ENCODE measurements at places on chromosomes 2 and 18.

DNA sequence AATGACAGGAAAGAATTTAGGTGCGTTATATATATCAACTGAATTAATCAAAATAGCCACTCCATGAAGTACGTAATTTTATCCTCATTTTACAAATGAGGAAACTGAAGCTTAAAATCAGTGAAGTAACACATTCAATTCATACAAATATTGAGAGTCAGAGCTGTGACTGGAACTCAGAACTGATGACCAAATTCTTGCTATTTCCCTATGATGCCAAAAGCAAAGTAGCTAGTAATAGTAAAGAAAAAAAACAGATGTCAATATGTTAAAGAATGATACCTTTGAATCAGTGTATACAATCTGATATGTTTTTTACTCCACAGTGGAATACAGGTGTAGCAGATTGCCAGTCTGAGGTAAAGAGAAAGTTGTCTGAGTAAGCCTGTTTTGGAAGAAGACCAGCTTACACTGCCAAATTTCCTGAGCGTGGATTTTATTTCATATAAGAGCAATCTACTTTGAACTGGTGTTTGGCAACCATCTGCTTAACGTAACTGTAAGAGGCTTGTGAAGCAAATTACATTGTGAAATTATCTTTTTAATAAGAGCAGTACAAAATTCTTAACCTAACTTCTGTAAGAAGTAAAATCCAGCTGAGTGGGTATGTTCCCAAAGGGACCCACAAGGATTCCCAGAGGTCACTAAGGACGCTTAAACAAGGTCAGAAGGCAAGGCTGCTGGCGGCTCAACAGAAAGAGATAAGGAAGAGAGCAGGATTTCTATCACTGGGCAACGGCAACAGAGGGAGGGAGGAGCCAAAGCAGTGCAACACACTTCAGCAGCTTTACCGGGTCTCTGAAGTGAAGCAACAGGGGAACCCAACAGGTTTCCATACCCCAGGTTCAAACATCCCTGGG lies 85.6 kb downstream of the IKZF2 start:
- H3K36me3 ChIP-seq = no peaks in the 10 kb centered on the region
- H3K4me1 ChIP-seq = peaks cover 12% of the 10 kb centered on the region
- DNase-seq = no peak

DNA sequence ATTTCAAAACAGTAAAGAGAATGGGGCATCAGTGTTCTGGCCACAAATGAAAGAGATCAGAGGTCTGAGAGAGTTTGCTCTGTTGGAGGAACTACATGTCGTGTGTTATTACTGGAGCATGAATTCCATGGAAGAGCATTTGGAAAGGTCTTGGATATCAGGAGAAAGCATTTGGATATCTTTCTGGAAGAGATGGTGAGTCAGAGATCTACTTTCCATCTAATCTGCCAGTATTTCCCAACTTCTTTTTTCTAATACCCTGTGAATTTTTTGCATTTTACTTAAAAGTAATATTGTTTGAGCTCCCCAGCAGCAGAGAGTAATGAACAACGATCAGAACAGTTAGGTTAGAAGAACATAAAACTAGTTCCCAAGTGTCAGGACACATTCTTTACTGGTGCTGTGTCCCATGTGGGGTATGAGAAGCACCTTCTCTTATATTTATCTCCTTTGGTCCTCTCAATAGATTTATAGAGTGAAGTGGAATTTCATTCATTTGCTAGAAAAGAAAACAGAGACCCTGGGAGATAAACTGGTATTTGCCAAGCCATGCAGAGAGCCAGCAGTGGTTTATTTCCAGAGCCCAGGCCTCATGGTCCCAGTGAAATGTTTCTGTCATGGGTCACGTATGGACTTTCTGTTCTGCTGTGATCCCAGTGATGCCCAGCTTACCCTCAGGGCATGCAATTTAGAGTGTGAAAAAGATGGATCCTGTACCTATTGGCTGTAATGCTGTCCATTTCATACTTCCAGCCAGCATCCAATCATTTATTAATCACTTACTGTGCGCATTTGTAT lies 130.8 kb upstream of the NT5C1B start:
- no peaks in the 10 kb centered on the region for H3K36me3 ChIP-seq
- H3K4me3 ChIP-seq = no peak overlapping the region
- H3K27me3 ChIP-seq = no peaks in the 10 kb centered on the region

DNA sequence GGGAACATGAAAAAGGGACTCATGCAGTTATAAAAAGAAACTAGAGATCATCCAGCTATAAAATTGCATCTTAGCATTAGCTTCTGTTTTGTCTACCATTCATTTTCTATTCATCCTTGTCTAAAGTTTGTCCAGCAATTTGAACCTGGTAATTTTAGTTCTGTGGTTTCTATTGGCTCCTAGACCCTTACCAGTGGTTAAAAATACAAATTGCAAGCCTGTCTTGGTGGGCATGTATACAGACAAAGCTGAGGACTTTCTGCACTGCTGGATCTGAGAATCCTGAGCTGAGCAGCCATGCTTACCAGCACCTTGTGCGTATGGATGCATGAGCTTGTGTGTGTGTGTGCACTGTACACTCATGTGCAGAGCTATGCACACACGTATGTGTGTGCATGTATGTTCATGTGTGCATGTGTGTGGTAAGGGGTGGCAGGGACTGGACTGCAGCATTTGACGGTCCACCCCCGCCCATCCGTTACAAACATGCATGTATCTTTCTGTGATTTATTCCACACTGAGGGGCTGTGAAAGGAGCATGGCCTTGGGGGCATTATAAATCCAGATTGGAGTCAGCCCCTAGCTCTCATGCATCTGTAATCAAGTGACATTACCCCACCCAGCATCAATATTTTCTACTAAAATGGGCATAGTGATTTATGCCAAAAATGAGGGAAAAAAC lies 144.7 kb downstream of the FAM210A start:
- peaks cover 37% of the 10 kb centered on the region for H3K4me1 ChIP-seq
- no peaks in the 10 kb centered on the region for H3K36me3 ChIP-seq
- no peak for DNase-seq
- H3K27ac ChIP-seq = no peak overlapping the region
- H3K4me3 ChIP-seq = no peak overlapping the region
- H3K27me3 ChIP-seq = no peaks in the 10 kb centered on the region

DNA sequence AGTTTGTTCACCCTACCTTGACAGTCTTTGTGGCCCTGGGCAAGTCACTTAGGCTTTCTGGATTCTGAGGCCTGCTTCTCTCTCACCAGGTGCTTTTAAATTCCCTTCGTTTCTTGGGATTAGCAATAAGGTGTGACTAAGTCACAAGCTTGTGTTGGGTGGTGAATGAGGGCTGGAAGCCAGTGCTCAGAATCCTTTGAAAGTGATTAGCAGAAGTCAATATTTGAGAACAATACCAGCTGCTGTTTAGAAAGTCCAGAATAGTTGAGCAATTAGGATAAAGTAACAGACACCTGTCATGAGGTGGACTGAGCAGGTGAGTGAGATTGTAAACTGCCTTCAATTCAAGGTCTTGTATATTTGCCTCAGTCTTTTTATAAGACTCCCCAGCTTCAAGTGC lies 19.3 kb upstream of the MGAT5 start:
- no peak for DNase-seq
- no peaks in the 10 kb centered on the region for H3K36me3 ChIP-seq
- no peak overlapping the region for H3K4me3 ChIP-seq

DNA sequence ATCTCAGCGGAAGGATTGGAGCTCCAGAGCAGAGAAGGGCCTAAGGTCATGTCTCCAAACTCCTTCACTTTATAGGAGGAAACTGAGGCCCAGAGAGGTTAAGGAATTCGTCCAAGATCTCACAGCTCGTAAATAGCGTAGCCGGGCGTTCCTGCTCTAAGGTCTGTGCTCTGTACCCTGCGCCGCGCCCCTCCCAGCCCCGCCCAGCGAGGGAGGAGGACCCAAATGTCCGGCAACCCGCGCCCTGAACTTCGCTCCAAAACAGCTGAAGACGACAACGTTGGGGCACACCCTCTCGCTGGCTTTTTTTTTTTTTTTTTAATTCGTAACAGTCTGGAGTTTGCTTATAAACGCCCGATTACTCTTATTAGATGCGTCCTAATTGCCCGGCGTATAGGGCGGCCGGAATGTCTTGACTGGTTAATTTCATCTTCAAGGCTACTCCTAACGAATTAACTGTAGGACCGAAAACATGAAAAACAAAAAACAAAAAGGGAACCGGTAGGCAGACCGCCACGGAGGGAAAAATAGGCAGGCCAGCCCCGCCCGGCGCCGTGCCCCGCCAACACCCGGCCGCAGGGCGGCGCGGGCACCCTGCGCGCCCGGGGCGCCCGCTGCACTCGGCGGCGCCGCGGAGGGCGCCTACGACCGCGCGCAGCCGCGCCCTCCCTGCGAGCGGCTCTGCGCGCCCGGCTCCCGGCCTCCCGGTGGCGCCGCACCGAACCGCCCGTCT lies 928 bp upstream of the FOSL2 start:
- H3K27ac ChIP-seq = peak overlapping the region; percentile 100
- peak; percentile 99 for DNase-seq
- peak overlapping the region; percentile 97 for H3K4me3 ChIP-seq
- peaks cover 26% of the 10 kb centered on the region for H3K4me1 ChIP-seq
- peaks cover 12% of the 10 kb centered on the region for H3K36me3 ChIP-seq
- no peaks in the 10 kb centered on the region for H3K27me3 ChIP-seq

DNA sequence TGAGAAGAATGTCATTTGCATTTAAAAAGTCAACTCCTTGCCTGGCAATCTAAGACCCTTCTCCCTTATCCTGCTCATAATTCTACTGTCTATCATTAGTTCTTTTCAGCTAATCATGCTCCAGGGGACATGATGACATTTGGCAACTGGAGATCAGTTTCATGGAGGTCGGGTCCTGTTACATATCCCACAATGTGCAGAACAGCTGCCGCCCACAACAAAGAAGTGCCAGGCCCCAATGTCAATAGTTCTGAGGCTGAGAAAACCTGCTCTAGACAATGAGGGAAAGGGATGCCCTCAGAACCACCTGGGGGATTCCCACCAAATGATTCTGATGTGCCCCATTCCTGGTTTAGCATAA lies 53.4 kb upstream of the IL1RL1 start:
- H3K4me3 ChIP-seq = no peak overlapping the region
- DNase-seq = no peak
- no peaks in the 10 kb centered on the region for H3K36me3 ChIP-seq
- H3K27ac ChIP-seq = no peak overlapping the region

GRCh38 chr2:237343993-237344392 lies 70.0 kb downstream of the COL6A3 start:
- no peaks in the 10 kb centered on the region for H3K27me3 ChIP-seq
- H3K27ac ChIP-seq = no peak overlapping the region
- peaks cover 20% of the 10 kb centered on the region for H3K36me3 ChIP-seq
- DNase-seq = no peak
- H3K4me1 ChIP-seq = peaks cover 9% of the 10 kb centered on the region

DNA sequence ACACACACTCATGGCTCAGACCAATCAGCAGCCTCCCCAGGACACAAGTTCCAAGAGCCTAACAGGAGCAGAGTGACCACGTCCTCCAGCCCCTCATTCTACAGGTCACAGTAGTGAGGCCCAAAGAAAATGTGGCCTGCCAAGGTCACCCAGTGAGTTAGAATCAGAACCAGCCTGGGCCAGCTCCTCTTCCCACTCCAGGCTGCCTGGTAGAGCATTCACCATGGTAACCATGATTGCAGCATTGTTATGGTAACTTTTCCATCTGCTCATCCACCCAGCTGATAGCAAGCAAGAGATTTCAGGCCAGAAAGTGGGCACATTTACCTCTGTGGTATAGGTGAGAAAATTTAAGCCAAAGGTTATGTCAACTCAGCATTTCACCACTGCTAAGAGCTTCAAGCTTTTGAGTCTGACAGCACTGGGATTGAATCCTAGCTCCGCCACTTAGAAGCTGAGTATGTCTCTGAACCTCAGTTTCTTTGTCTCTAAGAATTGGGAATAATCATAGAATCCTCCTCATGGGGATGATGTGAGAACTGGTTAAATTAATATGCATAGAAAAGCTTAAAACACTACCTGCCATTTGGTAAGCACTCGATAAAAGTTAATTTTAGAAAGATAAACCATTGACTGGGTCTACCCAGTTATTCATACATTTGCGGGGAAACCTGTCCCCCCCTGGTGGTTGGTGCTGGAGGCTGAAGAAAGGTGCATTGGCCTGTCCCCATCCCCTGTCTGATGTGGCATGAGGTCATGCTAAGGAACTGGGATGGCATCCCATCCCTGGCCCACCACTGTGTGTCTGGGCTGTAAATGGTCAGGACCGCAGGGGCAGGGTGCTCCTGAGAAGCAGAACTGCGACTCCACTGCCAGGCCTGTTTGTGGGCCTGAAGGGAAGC lies 181.5 kb downstream of the KLHL29 start:
- H3K27ac ChIP-seq = peak overlapping the region; percentile 86
- no peak overlapping the region for H3K4me3 ChIP-seq
- H3K4me1 ChIP-seq = peaks cover 97% of the 10 kb centered on the region
- no peaks in the 10 kb centered on the region for H3K27me3 ChIP-seq
- H3K36me3 ChIP-seq = no peaks in the 10 kb centered on the region
- DNase-seq = no peak

- no peak for DNase-seq
- H3K36me3 ChIP-seq = no peaks in the 10 kb centered on the region
- no peaks in the 10 kb centered on the region for H3K4me1 ChIP-seq
- H3K27ac ChIP-seq = no peak overlapping the region
Measured at GRCh38 chr2:197332641-197333040, 22.1 kb upstream of the ANKRD44 start.

GRCh38 chr18:35525795-35526494 lies 28.2 kb upstream of the INO80C start:
- no peak overlapping the region for H3K4me3 ChIP-seq
- H3K27ac ChIP-seq = peak overlapping the region; percentile 33
- peaks cover 15% of the 10 kb centered on the region for H3K4me1 ChIP-seq

GRCh38 chr18:45753286-45753685 lies 29.3 kb downstream of the SLC14A1 start:
- no peak overlapping the region for H3K4me3 ChIP-seq
- no peaks in the 10 kb centered on the region for H3K36me3 ChIP-seq
- no peaks in the 10 kb centered on the region for H3K27me3 ChIP-seq
- H3K4me1 ChIP-seq = peaks cover 10% of the 10 kb centered on the region

DNA sequence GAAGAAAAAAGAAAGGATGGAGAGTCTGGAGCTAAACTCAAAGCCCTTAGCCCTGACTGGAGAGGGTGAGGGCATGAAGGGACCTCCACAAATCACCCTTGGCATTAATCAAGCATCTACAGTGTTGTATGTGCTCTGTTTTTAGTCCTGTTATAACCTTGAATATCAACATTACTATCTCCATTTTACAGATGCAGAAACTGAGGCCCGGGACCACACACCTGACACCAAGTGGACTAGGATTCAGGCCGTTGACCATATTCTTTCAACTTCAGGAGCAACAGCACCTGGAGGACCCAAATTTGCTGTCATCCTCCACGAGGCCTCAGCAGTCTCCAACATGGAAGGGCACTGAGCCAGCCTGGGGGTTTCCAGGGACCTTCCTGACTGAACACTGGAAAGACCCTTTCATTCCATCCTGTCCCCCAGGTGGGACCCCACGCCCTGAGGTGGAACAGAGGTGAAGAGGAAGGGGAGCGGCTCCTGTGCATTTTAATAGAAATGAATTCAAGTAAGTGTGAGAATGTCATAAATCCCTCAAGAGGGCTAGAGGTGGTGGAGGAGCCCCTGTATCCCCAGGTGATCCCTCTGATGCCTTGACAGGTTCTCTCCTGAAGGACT lies 41.0 kb downstream of the SERTAD2 start:
- H3K4me3 ChIP-seq = no peak overlapping the region
- no peaks in the 10 kb centered on the region for H3K27me3 ChIP-seq
- H3K4me1 ChIP-seq = peaks cover 12% of the 10 kb centered on the region
- no peak for DNase-seq
- H3K27ac ChIP-seq = no peak overlapping the region
